ENCODE measurements at places on chromosomes 7 and 10.

DNA sequence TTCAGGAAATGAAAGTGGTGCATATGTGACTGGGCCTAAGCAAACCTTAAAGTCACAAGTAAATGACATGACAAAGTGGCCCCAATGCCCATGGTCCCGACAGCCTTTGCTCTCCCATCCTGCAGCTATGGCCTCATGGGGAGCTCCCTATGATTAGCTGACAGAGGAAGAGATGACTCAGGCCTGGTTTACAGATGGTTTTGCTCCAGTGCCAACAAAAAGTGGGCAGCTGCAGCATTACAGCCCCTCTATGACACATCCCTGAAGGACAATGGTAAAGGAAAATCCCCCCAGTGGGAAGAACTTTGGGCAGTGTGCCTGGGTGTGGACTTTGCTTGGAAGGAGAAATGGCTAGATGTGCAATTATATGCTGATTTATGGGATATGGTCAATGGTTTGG is 105.1 kb upstream of the ADCY1 start:
- no peak for DNase-seq

DNA sequence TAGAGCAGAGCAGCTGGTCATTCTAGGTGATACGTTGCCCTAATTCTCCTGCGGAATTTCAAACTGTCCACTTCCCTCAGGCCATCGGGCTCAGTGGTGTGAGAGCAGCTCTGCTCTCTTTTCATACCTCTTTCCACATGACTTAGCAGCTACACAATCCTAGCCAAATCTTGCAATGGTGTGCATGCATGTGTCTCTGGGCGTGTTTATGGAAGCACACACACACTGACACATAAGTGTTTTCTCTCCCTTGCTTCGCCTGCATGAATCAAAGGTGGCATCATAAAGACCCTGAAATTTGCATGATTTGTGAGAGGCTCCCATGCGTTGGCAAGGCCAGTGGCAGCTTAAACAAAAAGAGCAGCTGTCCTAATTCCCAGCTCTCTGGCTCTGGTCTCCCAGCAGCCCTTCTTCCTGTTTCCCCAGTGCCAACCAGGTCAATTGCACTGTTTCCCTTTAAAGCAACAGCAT is 1189.5 kb downstream of the GATA3 start:
- DNase-seq = peak; percentile 86

- DNase-seq = no peak
Measured at GRCh38 chr7:16034353-16034752, 347.9 kb upstream of the MEOX2 start.

- DNase-seq = no peak
Measured at GRCh38 chr10:2994221-2994961, 73.0 kb upstream of the PFKP start.

DNA sequence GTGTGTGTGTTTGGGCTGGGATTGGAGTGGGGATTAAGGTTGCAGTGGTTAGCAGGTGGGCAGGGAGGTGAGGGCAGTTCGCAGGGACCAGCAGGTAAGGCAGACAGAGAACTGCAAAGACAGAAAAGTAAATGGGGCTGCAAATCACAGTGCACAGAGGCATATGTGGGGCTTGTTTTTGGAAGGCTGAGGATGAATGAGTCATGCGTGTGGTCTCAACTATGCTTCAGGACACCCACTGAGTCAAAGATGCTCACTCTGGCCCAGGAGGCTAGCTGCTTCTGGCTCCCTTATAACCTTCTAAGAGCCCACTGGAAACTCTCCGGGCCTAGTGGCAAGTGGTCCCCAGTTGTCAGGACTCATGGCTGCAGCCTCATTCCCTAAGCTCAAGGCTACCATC is 118.2 kb downstream of the ZNF248 start:
- no peak for DNase-seq

- no peak for DNase-seq
Measured at GRCh38 chr7:36598054-36598674, 126.1 kb downstream of the AOAH start.

DNA sequence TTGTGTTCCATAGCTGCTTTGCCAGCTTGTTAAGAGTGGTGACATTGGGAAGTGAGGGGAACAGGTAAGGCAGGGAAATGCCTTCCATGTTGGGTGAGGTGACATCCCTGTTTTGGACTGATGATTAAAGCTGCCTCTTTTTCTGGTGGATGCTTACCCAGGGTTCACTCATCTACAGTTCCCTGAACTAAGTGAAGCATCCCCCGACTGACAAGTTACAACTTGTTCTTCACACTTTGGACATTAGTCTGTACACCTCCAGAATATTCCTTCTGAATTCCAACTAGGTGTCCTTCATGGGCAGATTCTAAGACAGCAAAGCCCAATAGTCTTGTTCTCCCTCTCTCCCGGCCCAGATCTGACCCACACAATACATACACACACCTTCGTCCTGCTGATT is 63.4 kb downstream of the HDAC9 start:
- DNase-seq = no peak

GRCh38 chr7:27185854-27186667 is 1.0 kb upstream of the HOXA11 start:
- DNase-seq = peak; percentile 40

GRCh38 chr7:147524726-147525250 is 1065.8 kb upstream of the C7orf33 start:
- DNase-seq = no peak

GRCh38 chr7:69739190-69739589 is 140.9 kb downstream of the AUTS2 start:
- no peak for DNase-seq

GRCh38 chr10:7184660-7185366 is 226.0 kb downstream of the SFMBT2 start:
- DNase-seq = no peak

- DNase-seq = no peak
Measured at GRCh38 chr7:155425011-155425340, 33.0 kb upstream of the EN2 start.

GRCh38 chr10:9149134-9149533 is 1094.6 kb downstream of the GATA3 start:
- no peak for DNase-seq

- no peak for DNase-seq
Measured at GRCh38 chr7:120729245-120729644, 128.7 kb downstream of the TSPAN12 start.

GRCh38 chr7:52648872-52649271 is 386.6 kb upstream of the POM121L12 start:
- no peak for DNase-seq

DNA sequence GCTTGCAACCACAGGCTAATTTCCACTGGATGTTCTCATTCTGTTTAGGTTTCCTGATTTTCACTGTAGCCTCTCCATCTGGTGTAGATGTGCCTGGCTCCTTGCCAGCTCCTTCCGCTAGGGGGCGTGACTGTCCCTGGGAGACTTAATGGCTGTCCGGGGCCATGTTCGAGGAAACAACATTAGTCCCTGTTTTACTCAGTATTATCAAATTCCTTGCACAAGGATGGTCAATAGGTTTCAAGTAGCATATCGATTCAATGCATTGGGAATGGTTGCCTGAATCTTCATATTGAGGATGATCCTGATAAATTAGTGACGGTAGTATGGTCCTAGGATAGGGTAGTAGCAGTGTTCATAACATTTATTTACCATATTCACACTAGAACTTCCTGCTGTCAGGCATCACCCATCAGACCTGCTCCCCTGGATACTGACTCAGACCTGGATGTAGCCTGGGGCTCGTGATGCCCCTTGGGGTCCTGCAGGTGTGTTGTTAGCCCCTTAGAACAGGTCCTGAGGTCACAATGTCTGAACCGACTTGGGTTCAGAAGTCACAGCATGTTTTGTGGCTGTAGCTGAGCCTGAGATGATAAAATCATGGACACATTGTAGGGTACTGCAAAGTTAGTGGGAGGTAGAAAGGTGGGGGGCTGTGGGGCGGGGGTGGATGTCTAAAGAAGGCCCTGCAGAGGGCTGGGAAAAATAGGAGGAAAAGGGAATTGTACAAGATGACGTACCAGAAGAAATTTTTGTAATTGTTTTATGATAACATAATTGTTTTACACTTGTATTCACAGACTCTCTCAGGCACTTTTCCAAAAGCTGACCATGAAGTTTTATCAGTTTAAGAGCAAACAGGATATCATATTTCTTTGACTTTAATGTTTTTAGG is 8.9 kb upstream of the EXOC6 start:
- DNase-seq = no peak

GRCh38 chr7:99455874-99456273 is 10.1 kb downstream of the ATP5MF start:
- no peak for DNase-seq

GRCh38 chr7:48887500-48887899 is 36.8 kb upstream of the CDC14C start:
- no peak for DNase-seq

- DNase-seq = no peak
Measured at GRCh38 chr10:79983286-79983909, 34.5 kb upstream of the SFTPD start.

DNA sequence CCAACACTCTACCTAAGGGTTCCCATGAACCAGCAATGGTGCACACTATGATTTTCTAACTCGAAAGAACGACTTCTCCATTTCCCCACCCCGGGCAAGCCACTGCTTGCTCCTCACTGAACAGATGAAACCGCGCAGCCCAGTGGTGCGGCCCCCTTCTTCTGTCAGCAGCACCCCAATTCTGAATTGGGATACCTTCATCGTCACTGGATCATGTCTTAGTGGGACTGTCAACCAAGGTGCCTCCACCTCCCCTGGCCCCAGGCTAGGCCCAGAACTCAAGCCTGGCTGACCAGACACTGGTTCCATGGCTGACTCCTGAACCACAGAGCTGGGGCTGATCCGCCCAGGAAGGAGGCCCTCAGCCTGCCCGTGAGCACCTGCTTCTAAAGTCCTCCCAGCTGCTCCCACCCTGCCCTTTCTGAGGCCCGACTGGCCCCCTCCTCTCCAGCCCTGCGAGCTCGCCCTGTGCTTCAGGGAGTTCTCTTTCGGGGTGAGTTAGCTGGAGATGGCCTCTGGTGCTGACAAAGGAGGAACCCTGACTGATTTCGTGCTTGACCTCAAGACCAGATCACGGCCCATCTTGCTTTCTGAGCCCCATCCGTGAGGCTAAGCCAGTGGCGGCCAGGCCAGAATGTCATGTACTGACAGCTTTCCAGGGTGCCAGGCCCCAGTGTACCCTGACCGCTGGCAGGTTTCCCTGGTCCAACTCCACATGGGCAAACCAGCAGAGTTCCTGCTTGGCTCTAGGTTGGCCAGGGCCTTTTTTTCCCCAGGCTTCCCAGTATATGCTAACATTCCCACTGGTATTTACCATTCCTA is 44.5 kb downstream of the FAM53B start:
- no peak for DNase-seq

DNA sequence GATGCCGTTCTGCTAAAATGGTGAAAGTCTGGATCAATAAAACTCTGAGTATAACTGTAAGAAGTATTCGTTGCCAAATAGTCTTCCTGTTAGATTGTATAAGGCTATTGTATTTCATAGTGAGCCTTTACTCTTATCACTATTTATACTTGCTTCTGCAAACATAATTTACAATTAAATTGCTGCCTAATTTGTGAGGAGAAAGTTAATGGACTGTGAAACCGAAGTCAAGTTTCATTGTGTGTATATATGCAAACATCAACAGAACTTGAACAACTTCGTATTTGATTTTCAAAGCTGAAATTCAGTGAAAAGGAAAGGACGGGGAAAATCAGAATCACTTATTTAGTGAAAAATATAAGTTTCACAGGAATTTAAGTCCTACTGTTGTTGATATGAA is 135.9 kb upstream of the CCDC6 start:
- peak; percentile 52 for DNase-seq

DNA sequence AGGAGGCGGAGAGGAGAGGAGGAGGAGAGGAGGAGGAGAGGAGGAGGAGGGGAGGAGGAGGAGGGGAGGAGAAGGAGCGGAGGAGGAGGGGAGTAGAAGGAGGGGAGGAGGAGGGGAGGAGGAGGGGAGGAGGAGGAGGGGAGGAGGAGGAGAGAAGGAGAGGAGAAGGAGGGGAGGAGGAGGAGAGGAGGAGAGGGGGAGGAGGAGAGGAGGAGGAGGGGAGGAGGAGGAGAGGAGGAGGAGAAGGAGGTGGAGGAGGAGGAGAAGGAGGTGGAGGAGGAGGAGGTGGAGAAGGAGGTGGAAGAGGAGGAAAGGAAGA is 15.5 kb upstream of the CRCP start:
- DNase-seq = no peak

GRCh38 chr7:23458044-23458443 is 12.2 kb downstream of the IGF2BP3 start:
- DNase-seq = no peak

- no peak for DNase-seq
Measured at GRCh38 chr10:73786512-73786885, 1.1 kb downstream of the ZSWIM8 start.

GRCh38 chr10:69243817-69244216 is 23.7 kb downstream of the HKDC1 start:
- DNase-seq = no peak
